ENCODE measurements at places on chromosomes 12 and 14.
A peak's percentile ranks its signal among the peaks of the same experiment; 100 is the strongest.

DNA sequence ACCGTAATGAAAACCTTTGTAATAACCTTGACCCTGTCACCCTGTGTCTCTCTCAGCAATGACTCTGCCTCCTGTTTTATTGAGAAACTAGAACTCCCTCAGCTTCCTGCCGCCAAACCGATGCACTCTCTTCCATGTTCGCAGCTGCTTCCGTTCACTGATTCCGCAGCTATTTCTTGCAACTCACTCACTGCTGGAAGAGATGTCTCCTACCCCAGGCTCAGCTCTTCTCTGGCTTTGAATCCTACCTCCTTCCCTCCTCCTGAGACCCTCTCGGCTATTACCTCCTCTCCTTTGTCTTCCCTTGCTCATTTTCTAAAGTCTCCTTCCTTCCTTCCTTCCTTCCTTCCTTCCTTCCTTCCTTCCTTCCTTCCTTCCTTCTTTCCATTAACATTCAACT lies 71.0 kb downstream of the ESRRB start:
- DNase-seq = no peak

DNA sequence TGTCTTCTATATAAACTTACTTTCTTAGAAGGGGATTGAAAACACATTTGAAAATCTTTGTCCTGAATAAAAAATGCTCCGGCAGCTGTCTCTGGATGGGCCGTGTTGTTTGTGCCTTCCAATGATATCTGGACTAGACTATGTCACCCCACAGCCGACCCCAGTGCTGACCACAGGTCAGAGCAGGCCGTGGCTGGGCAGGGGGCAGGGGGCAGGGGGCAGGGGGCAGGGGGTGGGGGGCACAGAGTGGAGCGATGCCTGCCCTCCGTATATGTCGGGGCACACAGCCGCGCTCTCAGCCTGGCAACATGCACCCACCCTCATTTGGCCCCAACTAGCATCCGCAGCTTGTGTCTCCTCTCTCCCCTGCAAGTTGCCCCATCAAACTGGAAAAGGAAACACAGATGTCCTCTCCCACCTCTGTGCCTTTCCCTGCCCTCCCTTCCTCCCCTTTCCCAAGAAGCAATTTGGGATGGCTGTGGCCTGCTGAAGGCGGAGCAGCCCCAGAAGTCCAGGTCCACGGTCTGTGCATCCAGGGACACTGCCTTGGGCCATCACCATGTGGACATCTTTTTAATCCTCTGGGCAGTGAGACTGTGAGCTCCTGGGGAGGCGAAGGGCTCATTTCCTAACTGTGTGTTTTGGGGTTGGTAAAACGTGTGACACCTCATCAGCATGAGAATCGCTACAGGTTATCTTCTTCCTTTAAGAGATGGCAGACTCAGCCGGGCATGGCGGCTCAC lies 295.7 kb upstream of the RTL1 start:
- DNase-seq = no peak

DNA sequence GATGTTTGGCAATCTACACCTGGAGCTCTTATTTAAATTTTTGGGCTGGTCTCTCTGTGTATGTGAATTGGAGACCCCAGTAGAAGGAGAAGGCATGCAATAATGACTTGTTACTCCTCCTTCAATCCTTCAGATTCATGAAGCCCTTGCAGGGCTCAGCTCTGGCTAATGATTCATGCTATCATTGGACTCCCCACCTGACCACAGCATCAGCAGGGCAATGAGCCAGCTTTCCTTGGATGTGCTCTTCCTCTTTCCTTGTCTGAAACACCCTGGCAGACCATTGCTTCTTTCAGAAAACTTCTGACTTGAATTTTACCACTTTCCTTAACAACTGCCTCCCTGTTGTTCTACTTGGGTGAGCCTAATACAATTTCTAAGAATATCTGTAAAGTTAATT lies 1019.2 kb downstream of the AACS start:
- DNase-seq = no peak

DNA sequence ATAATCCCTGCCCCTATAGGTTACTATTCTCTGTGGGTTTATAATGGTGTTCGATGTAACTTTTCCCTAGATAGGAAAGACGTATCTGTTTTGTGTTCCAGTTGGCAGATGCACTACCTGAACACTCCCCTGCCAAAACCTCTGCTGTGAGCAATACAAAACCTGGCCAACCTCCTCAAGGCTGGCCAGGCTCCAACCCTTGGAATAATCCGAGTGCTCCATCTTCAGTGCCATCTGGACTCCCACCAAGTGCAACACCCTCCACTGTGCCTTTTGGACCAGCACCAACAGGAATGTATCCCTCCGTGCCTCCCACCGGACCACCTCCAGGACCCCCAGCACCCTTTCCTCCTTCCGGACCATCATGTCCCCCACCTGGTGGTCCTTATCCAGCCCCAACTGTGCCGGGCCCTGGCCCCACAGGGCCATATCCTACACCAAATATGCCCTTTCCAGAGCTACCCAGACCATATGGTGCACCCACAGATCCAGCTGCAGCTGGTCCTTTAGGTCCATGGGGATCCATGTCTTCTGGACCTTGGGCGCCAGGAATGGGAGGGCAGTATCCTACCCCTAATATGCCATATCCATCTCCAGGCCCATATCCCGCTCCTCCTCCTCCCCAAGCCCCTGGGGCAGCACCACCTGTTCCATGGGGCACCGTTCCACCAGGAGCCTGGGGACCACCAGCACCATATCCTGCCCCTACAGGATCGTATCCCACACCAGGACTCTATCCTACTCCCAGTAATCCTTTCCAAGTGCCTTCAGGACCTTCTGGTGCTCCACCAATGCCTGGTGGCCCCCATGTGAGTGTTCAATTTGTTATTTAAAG lies 11.3 kb downstream of the MAPK1IP1L start:
- no peak for DNase-seq

DNA sequence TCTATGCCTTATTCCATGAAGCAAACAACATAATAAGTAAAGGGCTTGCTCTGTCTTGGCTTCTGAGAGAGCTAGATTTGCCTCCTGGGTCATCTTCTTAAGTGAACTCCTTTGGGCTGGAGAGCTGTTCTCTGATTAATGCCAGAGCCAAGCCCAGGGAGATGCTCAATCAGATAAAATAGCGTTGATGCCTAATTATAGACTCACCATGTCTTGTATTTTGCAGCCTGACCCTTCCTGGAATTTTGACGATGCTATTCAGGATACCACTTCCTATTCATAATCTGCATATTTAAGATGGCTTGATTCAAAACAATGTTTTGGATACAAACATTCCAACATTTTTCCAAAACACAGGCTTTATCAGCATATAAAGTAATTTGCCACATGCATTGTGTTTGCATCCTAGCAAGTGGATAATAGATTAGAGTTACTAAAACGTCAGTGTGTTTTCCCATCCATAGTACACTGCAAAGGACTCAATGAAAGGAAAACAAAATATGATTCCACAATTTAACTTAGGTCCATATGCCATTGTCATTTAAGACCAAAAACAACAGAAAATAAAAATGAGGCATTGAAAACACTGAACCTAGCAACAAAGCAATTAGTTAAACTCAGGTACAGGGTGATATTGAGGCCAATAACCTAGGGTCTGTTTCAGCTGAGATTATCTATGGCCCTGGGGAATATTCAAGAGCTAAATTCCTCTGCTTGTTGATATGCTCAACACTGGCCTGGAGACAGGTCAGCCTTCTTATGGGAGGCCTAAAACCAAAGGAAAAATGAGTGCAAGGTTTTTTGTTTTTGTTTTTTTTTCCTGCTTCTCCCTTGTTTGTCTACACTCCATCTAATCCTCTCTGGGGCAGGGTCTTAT lies 184.2 kb upstream of the FOXN3 start:
- no peak for DNase-seq

- DNase-seq = no peak
These were observed 331.6 kb downstream of the PCNX1 start for GRCh38 chr14:71238835-71239234.

- DNase-seq = no peak
These were observed 2.0 kb upstream of the PPP1CC start for GRCh38 chr12:110744601-110745264.

- no peak for DNase-seq
These were observed 231.7 kb upstream of the PRKD1 start for GRCh38 chr14:30159374-30159773.

GRCh38 chr12:121568971-121569751 lies 11.7 kb downstream of the KDM2B start:
- no peak for DNase-seq

DNA sequence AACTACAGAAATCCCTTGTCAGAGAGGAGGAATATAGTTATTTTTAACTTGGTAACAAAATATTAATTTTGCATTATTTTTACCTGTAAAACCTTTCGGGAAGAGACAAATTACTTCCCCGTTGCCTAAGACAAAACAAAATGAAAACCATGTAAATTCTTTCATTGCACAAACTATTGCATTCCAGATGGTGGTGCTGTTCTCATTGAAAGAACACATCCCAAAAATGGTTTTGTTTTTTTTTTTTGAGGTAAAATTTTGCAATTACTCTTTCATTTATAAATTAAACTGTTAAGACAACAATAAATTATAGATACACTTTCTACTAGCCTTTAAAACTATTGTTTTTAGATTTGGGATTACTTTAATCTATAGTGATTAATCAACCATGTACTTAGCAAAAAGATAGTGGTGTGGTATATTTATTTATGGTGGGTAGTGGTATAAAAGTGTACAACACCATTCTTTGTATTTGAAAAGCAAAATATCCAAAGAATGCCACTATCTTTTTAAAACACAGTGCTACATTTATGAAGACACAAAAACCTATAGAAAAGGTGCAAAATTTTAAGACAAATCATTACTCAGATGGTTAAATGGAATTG lies 115.5 kb downstream of the SLC38A1 start:
- no peak for DNase-seq

DNA sequence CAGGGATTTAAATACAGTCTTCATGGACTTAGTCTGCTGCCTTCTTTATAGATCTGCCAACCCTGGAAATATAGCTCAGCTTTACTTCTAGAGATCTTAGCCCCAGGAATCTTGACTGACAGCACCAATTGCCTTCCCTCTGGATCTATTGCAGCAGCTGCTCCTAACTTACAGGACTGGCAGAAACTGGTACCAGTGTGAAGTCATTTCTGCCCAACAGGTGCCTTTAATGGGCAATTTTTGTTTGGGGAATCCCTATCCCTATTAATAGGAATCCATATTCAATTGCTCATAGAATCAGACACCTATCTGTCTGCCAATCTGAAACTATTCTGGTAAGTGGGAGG lies 27.2 kb downstream of the SPX start:
- no peak for DNase-seq

GRCh38 chr12:96368233-96368632 lies 32.0 kb downstream of the CDK17 start:
- no peak for DNase-seq

DNA sequence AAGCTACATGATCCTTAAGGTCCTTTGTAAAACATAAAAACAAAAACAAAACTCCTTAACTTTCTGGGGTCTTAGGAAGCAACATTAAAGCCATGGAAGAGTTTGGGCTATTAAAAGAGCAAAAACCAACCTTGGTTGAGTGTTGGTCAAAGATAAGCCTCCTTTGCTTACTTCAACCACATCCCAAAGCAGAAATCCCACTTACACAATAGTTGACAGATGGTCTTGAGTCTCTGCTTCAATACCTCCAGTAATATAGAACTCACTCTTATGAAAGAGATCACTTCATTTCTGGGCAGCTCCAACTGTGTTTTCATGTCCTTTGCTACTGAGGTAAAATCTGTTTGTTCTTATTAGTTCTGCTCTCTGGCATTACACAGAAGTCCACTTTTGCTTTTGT lies 125.8 kb downstream of the SLC38A4 start:
- DNase-seq = no peak

DNA sequence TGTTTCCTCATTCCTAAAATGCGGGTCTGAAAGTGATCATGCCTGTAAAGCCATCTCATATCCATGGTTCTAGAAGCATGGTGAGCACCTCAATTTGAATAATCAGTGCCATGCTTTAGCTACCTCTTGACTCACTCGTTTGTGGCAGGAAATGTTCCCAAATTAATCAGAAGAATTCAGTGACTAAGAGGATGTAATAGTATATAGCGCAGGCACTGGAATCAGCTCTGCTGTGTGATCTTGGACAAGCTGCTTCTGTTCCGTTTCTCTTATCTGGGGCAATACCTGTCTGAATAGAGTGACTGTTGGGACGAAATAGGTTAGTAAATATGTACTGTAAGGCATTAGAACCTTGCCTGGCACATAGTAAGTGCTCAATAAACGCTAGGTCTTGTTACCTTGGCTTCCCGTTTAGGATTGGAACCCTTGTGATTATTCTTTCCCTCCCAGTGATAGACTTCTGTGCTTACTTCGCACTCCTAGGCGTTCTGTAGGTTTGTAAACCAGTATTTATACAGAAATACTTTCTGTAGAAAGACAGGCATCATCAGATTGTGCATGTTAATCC lies 820 bp upstream of the SMAGP start:
- DNase-seq = no peak

- peak; percentile 62 for DNase-seq
These were observed 5.5 kb downstream of the ITGA5 start for GRCh38 chr12:54413284-54414190.

DNA sequence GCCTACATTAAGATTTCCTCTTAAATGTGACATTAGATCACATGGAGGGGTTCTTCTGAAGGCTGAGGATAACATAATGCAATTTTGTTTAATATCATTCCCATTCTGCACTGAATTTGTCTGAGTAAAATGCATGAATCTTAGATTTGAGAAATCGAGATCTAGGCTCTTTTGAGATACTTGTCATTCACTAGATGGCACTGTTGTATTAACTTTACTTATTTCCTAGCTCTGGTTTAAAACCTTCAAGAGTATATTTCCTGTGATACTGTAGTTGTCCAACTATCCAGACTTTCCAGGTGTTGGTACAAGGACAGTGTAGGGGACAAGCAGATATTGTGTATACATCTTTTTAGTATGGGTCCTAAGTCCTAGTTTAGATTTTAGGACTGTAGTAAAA lies 91.7 kb upstream of the SEL1L start:
- DNase-seq = no peak

DNA sequence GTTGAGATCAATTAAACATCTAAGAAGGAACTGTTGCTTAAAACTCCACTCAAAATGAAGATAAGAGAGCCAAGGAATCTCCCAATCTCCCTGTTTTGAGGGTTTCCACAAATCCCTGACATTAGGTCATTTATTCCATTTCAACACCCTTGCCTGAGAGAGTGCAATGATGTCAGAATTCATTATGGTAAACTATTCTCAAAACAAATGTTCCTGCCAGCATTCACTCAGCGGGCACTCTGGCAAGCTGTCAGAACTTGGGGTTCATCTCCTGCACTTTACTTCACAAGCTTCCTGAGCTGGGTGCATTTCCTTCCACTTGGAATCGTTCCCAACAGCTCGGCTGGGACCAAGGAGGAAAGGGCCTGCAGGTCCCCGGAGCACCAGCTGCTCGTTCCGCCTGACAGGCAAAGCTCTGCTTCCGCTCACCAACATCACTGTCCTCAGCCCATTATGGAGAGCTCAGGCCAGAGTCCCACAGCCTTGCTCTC lies 117.8 kb downstream of the TTC7B start:
- DNase-seq = no peak

- no peak for DNase-seq
These were observed 52.1 kb downstream of the KICS2 start for GRCh38 chr12:64170024-64170423.

- no peak for DNase-seq
These were observed 36.8 kb downstream of the KCNK10 start for GRCh38 chr14:88286309-88286708.
